ENCODE measurements at places on chromosomes 1 and 21.

DNA sequence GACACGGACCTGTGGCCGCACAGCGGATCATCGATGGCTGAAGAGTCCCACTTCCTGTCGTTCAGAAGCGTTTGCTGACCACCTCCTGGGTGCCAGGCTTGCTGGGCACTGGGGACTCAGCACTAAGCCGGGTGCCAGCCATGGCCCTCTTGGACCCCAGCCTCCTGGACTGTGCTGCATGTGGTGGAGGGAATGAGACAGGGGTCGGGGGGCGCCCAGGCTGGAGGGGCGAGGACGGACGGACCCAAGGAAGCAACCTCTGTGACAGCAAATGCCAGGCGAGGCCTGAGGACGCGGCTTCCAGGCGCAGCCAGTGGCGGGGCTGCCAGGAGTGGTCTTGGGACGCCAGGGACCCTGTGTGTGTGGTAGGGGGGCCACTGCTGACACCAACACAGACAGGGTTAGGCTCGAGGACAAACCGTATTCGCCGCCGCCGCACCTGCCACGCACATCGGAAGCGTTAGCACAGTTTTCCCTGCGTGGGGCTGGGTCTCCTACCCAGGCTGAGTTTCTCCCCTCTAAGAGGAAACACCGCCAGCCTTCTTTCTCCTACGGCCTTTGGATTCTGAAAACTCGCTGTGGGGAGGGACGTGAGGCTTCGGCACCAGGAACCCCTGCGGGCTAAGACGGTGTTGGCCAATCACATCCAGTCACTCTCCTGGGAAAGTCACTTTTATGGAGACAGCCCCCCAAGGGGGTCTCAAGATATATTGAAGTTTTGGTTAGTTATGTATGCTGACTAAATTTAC lies 3.1 kb upstream of the MXRA8 start:
- DNase-seq = no peak

DNA sequence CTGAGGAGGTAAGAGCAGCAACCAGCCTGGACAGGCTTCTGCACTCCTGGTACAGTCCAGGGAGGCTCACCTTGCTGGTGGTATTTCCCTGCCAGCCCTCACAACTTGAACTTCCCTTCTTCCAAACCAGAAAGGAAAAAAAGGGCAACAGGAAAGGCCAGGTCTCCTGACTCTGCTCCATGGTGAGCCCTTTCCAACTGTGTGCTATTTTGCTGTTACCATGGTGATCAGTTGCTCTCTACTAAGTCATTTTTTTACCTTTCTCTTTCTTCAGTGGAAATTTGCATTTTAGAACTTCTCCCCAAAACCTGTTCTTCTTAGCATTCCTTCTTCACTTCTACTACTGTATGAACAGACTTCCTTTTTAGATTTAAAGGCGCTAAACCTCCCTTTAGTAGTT lies 164.3 kb downstream of the GRIK1 start:
- DNase-seq = no peak

DNA sequence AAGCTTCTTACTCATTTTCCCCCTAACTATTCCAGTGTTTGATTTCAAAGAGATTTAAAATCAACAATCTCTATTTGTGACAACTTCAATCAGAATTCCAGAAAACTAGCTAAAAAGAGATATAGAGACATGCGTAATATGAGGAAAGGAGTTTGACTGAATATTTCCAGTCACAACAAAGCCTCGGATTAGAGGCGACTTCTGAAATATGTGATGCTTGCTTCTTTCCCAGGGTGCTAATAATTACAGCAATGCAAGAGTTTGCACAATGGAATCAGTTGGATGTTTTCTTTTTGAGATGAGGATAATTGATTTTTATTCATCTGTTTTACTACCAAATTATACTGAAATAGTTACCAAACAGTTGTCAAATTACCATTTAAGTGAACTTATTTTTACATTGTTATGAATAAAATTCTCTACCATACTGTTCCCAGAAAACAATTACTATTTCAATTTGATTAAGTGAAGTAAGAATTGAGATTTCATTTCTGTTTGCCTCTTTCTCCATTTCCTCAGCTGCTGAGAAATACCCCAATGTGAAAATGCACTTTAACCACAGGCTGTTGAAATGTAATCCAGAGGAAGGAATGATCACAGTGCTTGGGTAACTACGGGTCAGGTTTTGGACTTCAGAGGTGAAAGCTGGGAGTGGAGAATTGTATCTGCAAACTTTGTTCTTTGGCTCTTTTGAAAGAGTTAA lies 28.1 kb downstream of the KMO start:
- DNase-seq = no peak

DNA sequence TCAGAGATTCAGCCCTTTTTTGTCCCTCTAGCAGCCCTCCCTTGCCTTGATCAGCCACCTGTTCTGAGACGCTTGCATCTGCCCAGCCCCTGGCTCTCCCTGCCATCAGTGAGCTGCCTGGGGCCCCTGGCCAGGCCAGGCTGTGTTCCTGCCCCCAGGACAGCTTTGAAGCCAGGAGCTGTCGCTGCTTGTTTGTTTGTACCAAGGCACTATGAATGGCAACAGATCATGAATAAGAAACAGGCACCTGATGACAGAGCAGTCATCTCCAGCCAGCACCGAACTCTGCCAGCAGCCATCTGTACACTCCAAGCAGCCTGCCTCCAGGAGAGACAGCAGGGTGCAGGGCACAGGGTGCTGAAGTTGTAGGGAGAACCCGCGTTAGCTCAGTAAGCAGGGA lies 8.1 kb upstream of the VWA5B1 start:
- no peak for DNase-seq

DNA sequence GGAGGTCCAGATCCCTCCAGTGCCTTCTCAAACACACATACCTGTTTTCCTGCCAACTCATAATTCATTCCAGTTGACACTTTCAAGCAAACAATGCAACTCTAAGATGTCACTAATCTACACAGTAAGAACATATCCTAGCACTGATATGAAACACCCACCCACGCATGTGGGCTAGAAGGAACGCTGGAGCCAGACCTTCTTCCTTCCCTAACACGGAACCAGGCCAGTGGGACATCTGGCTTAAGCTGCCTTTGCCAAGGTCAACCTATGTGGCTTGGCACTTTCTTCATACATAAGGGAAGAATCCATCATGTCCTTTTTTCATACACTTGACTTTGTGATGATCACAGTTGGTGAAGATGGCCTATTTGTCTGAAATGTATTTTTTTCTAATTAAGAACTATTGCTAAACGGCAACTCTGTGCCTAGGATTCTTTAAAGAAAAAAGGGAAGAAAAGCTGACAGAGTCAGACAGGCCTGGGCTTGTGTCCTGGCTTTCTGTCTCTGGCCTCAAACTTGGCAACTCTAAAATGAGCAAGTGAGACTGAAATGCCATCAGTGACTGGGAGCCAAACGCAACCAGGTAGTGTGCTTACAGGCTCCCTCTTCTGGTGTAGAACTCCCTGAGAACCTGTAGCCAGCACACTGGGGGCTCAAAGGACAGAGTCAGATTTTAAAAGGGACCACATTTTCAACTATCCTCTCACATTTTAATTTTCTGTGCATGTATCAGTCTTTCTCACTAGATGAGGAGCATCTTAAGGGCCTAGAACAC lies 92.6 kb upstream of the BEND5 start:
- no peak for DNase-seq

GRCh38 chr1:204499511-204500468 lies 5.2 kb upstream of the PIK3C2B start:
- DNase-seq = no peak

GRCh38 chr1:97999320-97999719 lies 78.5 kb upstream of the DPYD start:
- no peak for DNase-seq

GRCh38 chr1:45412899-45413298 lies 72.7 kb upstream of the MUTYH start:
- DNase-seq = no peak

DNA sequence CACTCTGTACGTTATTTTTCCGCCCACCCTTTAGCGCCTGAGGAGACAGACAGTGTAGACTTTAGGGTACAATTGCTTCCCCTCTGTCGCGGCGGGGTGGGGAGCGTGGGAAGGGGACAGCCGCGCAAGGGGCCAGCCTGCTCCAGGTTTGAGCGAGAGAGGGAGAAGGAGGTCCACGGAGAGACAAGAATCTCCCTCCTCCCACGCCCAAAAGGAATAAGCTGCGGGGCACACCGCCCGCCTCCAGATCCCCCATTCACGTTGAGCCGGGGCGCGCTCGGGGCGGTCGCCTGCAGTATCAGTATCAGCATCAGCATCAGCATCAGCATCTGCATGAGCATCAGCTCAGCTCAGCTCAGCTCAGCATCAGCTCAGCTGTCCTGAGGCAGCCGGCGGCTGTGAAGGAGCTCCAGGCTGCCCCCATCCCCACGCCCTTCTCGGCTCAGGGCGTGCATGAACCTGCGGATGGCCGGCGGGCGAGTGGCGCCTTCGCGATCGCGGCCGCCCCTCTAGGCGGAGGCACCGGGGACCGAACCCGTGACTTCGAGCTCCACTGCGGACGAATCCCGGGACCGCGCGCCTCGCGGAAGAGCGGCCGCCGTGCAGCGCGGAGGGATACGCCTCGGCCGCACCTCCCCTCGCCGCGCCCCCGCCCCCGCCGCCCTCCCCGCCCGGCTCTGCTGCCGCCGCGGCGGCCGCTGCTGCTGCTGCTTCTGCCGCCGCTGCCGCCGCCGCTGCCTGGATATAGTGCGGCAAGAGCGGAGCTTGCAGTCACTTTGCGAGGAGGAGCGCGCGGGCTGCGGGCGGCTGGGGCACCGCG lies at the start of gene NCAM2:
NCAM2 (plus strand) TSS at position 774 of the 820 bp plus-strand sequence.
- DNase-seq = peak; percentile 78

DNA sequence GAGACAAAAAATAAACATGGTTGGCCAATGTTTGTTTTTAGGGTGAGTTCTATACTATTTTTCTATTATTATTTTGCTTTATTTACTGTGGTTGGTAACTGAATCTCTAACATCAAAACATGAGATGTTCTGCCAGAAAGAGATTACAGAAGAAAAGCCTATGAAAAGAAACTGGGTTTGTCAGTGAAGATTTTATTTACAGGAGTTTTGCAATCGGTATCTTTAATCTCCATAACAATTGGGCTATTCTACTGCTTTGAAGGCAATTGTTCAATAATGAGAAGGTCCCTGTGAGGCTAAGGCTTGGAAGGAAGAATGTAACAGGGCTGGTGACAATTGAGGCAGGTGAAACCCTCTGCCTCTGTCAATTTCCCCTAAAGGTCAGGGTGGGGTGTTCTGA lies 155.5 kb downstream of the CLIC6 start:
- DNase-seq = no peak

DNA sequence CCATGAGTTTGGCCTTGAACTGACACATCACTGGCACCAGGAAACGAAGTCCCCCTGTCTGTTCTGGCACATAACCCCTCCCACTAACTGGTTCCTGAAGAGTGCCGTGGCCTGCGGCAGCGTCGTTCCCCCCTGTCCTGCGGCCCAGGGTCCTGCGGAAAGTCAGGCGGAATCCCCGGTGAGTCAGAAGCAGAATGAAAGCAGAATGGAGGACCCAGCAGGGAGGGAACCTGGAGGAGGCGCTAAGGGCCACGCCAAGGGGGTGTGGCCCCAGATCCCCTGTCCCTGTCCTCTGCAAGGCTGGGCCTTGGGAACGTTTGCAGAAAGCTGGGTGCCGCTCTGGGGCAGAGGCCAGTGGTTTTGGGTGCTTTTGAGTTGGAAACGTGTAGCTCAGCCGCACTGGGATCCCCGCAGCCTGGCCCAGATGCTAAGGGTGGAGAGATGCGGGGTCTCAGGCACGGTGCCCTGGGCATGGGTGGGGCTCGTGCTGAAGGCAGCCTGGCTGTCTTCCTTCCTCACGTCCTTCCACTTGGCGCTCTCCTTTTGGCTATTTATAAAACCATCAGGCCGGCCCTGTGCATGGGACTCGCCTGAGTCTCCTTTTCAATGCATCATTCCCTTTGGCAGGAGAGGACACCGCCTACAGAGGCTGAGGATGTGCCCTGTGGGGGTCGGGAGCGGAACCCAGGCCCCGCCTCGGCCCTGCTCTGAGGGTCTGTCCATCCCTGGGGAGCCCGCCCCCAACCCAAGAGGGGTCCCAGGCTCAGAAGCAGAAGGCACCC lies 36.2 kb downstream of the TP73 start:
- DNase-seq = peak; percentile 47

DNA sequence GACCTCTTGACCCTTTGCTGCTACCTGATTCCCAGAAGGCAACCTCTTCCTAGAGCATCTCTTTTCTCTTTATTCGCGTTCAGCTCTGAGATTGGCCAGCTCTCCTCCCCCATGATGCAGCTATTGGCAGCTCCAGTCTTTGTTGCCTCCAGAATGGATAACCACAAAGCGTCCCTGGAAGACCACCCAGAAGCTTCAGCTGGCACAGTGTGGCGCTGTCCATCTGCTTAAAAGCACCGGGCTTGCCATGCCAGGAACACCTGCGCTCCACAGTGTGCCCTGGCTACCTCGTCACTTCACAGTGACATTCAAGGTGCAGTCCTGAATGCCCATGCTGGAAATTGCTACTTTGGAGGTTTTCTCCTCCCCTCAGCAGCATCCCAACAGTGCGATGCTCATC lies 353.9 kb downstream of the LMO4 start:
- no peak for DNase-seq
